ENCODE measurements at places on chromosomes 7 and 10.

DNA sequence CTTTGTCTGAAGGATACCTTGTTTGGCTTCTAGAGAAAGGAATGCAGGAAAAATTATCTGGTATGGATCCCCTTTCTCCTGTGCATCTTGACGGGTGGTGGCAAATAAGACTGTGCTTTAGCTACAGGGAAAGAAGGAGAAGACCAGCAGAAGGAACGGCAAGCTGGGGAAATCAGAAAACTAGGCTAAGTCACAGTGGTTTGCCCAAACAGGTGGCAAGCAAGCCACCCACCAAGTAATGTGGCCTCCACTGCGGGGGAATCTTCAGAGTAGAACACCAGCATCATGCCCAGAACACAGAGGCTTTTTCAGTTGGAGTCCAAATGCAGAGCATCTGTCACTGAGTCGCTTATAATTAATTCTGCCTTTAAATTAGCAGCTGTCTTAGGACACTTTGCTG is 282.8 kb downstream of the PHF14 start:
- no peak for DNase-seq

DNA sequence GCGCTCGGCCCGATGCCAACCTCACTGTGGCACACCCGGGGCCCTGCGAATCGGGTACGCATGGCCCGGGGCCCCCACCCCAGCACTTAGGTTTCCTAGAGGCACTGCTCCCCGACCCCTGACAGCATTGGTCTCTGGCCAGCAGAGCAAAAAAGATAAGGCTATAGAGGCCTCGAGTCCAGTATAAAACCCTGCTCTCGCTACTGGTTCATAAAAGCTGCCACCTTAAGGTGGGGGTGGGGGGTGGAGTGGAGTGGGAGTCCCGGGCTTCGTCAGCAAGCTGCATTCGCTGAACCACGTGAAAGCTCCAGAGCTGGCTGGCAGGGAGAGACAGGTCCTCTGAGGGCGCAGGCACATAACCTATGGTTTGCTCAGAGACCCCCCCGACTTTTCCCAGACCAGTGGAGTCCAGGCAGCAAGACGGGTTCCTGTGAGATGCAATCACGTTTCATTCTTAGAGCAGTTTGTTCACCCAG is 1.3 kb downstream of the KAZALD1 start:
- no peak for DNase-seq

GRCh38 chr7:120480472-120480871 is 207.5 kb downstream of the KCND2 start:
- no peak for DNase-seq

DNA sequence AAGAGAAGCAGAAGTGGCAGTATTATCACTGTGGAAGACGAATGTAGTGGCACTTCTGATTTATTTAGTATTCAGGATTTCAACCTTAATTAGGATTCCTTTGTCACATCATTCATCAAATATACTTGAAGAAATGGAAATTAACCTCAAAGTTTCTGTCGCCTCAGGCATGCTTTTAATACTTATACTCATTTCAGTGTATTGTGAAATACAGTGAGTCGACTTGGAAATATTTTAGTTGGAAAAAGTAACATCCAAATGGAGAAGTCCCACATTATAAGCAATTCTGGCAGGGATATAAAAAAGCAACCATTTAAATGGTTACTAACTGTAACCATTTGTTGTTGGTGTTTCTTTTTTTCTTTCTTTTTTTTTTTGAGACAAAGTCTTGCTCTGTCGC is 648.8 kb downstream of the ARL4A start:
- DNase-seq, result no peak

GRCh38 chr7:121371367-121371766 is 24.7 kb downstream of the FAM3C start:
- DNase-seq, result no peak

DNA sequence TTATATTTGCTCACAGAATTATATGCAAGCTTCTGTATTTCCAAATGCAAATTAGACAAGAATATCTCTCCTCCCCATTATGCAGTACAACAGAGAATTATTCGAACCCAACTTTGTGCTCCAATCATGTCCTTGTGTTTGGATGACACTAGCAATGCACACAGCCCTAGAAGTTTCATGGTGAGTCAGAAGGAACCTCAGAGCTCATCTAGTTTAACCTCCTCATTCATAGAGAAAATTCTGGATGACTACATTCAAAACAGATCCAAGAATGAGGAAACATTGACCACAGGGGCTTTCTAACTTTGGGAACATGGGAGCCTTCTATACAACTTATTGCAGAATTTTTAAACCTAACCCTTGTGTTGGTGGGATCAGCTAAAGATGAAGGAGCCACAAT is 12.8 kb upstream of the ARID5B start:
- no peak for DNase-seq

GRCh38 chr10:49280001-49280408 is 19.0 kb upstream of the C10orf71 start:
- DNase-seq, result no peak

- DNase-seq, result no peak
Observed at GRCh38 chr7:30084212-30084611, 50.6 kb upstream of the MTURN start.

DNA sequence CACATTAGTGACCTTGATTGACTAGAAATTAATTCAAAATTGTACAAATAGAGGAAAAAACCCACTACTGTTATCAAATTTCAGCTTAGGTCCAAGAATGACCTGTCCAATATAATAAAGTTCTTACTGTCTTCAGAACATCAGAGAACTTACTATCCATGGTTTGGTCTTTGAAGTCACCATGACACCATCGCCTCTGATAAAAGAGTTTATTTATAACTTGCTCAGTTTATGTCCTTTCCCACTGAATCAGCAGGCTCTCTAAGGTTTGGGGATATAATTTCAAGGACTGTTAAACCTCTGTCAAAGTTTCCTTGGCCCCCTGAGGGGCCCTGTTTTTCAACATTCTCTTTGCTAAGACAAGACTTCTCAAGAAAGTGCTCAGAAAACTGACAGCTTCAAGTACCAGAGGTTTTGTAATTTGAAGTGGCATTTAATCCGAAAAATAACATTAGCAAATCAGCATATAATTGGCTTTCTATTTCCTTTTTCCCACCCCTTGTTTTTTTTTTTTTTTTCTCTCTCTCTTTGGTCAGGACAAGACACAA is 191.7 kb upstream of the FERD3L start:
- no peak for DNase-seq

GRCh38 chr10:1233031-1233430 is 176.8 kb downstream of the WDR37 start:
- no peak for DNase-seq

GRCh38 chr10:117306674-117307073 is 65.8 kb downstream of the SLC18A2 start:
- no peak for DNase-seq

- no peak for DNase-seq
Observed at GRCh38 chr10:69492091-69492745, 41.0 kb downstream of the TSPAN15 start.

DNA sequence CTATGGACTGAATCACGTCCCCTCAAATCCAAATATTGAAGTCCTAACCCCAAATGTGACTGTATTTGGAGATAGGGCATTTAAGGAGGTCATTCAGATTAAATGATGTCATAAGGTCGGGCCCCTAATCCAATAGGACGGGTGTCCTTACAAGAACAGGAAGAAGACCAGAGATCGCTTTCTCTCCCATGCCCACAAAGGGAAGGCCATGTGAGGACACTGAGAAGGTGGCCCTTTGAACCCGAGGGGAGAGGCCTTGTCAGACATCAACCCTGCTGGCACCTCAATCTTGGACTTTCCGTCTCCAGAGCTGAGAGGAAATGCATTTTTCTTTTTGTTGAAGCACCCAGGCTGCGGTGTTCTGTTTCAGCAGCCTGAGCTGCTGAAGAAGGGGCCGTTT is 72.3 kb upstream of the KLF6 start:
- DNase-seq, result no peak

DNA sequence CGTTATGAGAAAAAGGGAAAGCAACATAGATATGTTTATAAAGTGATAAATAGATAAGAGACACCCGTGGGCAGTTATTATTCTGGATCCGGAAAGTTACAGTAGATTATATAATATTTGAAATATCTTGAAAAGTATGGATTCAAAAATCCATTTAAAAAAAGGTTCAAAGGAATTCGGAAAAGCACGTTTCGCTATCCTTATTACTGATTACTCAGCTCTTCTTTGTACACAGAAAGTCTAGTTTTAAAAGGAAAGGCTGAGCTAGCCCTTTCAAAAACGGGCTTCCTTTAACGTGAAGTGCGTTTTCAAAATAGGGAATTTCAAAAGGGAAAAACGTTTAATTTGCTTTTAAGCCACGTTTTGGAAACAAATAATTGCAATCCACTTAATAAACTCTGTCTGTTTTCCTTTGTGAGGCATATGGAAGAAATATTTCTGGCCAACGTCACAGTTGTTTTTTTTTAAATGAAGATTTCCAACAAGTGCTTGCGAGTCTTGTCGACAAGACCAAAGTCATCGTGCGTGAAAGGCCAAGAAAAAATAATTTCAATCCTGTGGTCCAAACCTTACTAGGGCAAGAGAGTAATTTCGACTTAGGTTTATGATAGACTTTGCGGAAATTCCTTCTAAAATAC is 2.2 kb upstream of the SKIDA1 start:
- DNase-seq, result no peak

- DNase-seq, result no peak
Observed at GRCh38 chr7:30789334-30789711, 18.1 kb downstream of the MINDY4 start.

GRCh38 chr7:143948733-143949132 is 5.9 kb upstream of the OR2F1 start:
- DNase-seq, result no peak

GRCh38 chr10:15725603-15726002 is 5.9 kb upstream of the ITGA8 start:
- DNase-seq, result no peak

GRCh38 chr10:650441-650851 is 39.0 kb downstream of the DIP2C start:
- DNase-seq, result no peak

DNA sequence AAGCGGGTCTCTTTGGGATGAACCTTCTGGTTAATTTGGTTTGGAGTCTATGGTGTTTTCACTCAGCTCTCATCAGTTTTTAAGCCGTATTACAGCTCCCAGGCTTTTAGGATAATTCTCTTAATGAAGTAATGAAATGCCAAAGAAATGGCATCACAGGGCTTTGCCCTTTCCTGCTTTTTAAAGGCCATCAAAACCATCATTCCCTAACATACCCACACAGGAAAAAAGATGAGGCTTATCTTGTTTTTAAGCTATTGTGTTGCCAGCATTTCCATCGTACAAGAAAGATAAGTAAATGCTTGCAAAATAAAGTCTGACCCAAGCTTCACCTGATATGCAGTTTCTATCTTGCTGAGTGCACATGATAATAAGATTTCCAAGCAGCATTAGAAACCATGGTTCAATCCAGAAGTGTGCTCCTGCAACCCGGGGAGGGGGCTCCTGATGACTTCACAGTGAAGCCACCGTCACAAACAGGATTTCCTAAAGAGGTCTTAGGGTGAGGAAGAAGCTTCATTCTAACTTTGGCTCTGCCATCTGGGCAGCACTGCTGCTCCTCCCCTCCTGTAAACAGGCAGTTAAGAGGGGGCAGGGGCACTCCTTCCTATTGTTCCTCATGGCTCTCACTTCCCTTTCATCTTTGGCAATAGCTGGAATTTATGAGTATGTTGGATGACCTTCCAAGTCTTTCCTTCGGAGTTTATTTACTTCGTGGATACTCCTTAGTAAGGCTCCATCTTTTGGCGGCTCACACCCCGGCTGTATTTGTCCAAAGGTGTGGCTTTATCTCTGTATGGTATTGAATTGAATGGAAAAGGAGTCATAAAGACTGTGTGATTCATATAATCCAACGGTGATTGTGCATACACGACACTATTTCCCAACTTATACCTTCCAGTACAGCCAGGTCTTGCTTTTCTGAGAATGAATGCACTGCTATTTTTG is 55.2 kb upstream of the FAM133B start:
- DNase-seq, result no peak

DNA sequence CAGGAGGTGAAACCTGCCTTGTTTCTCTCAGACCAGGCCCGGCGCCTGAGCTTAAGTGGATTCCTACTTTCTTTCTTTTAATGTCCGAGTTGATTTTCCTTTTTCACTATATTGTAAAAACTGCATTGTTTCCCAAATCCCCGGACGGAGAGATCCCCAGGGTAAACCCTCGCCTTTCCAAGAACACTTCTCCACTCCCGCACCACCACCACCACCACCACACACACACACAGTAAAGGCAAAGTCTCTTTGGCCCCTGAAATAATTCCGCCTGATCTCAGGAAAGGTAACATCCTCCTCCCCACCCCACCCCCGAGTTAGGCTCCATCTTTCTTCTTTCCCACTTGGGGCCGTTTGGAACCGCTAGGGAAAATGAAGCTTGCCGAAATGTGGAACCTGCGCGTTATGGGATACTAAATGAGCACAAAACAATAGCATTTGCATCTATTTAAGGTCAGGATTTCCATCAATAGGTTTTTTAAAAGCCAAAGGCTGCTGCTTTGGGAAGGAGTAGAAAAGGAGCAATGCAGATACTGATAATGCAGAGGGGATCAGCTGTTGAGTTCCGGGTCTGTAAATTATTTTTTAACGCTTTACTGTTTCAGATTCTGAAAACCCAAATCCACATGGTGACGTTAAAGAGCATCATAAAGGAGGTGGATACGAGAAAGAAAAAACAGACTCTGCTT is 2.5 kb downstream of the HPSE2 start:
- no peak for DNase-seq

- no peak for DNase-seq
Observed at GRCh38 chr7:158388928-158389327, 198.7 kb downstream of the PTPRN2 start.

DNA sequence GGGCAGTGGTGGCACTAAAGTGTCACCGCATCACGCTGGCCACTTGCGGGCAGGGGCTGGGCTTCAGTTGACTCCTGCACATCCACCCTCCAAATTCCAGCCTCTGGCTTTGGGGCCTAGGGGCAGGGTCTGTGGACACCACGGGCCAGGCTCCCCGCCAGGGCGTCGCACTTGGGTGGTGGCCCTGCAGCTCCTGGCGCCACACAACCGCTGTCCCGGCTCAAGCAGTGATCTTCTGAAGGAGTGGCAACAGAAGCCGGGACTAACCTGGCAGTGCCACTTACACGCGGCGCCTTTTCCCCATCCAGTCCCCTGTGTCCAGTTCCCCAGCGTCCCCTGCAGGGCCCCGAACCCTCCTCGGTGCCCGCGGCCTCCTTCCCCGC is 134.3 kb upstream of the ZNF92 start:
- DNase-seq, result no peak

DNA sequence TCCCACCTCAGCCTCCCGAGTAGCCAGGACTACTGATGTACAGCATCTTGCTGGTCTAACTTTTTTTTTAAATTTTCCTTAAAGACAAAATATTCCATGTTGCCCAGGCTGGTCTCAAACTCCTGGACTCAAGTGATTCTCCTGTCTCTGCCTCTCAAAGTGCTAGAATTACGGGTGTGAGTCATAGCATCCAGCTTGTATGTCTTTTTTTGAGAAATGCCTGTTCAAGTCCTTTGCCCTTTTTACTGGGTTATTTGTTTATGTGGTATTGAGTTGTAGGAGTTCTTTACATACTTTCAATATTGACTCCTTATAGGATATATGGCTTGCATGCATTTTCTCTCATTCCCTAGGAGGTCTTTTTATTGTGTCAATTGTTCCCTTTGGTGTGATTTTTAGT is 486.4 kb downstream of the MAGI2 start:
- DNase-seq, result no peak

GRCh38 chr10:75532253-75532924 is 101.0 kb downstream of the LRMDA start:
- no peak for DNase-seq

GRCh38 chr10:124935946-124936345 is 6.0 kb upstream of the ZRANB1 start:
- no peak for DNase-seq

GRCh38 chr10:13118784-13119410 is 18.9 kb downstream of the OPTN start:
- no peak for DNase-seq
